Activated naive CD4-positive, alpha-beta T cell treated with anti-CD3 and anti-CD28 coated beads, Interleukin-2, amount 10 ng/mL, durations not matched to agents 7 days and 5 days (primary cell): ENCODE measurements at places on chromosomes 5 and 9.

GRCh38 chr5:149223081-149223848, 48.4 kb upstream of the AFAP1L1 start:
- DNase-seq = no peak

DNA sequence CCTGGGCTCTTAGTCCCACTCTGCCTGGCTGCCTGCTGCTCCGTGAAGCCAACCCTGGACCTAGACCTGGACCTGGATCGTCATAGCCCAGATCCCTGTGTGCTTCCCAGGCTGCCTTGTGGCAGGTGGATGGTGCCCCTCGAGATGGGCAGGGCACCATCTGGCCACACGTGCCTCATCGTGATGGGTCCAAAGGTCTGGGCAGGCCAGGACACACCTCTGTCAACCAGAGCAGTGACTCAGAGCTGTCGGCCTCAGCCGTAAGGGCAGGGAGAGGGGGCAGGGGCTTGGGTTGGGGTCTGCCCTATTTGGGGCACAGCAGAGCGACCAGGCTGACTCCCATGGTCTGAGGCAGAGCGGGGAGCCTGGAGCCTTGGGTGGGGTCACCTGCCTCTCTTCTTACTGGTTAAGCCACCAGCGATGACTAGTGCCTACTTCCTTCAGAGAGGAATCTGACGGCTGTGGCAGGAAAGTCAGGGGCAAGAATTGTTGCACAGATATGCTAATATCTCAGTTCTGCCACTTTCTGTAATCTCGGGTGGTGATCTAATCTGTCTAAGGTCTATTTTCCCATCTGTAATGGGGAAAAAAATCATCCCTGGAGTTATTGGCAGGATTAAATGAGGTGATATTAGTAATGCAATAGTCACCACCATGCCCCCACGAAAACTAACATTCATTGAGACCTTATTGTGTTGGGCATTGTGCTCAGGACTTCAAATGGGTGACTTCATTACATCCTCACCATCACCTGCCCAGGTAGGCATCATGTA, 3.2 kb upstream of the CDHR2 start:
- no peak for DNase-seq

DNA sequence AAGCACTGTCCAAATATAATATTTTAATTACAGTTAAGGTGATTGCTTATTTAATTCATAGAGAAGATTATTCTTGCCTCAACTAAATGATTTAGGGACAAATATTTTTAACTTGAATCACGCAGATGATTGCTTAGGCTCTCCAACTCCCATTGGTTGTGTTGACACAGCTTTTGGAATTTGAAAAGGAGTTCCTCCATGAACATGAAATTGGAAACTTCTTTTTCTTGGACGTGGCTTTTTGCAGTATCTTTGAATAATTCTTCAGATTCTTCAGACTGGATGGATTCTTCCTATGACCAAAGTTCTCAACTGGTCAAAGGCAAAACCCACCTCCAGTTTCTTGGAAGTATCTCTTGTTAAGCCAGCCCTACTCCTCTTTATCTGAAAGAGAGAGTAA, 456.4 kb upstream of the KLF4 start:
- no peak for DNase-seq

DNA sequence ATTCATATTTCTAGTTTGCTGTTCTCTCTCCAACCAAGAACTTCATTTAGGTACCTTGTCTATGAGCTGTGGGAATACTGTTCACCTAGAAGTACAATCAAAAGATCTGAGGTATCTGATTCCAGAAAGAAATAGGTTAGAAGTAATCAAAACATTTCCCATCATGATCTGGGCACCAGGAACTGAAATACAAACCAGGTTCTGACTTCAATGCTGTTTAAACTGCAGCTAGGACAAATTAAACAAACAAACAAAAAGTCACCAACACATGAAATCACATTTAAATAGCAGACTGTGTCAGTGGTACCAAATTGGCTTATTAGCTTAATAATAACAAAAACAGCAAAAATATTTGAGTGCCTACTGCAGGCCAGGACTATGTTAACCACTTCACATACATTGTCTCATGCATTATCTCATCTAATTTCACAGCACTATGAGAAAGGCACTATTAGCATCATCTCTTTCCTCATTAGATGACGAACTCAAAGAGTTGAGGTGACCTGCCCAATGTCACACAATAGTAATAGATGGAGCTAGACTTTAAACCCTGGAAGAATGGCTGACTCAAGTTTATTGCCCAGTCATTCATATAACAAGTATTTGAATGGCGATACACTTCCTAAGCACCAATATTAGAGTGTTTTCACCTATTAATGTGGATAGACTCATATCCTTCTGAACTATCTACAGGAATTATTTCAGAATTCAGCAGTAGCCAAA, 14.5 kb downstream of the PLPP1 start:
- DNase-seq = no peak

DNA sequence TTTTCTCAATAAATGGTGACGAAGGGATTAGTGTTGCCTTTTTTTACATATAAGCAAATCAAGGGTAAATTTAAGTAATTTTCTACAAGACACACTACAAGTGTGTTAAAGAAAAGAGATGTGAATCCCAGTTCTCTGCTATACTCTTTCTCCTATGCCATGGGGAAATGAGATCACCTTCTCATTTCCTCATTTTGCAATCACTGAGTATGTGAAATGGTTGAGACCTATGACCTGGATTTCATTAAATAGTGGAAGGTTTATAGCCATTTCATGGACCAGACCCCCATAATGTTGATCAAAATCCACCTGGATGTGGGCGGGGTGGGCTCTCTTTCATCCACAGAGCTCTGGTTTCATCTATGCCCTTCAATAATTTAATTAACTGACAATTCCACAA, 66.9 kb upstream of the SLIT3 start:
- DNase-seq = no peak

- DNase-seq = no peak
These were observed 10.1 kb downstream of the ACO1 start for GRCh38 chr9:32394381-32395049.
